ENCODE measurements at places on chromosomes 5 and 9. TPM values are rescaled to one million over a fixed set of nuclear protein-coding genes. Genes with fewer than 3 reads are reported as not detected.

SHOC1 gene
- polyA plus RNA-seq: 0.12 TPM

CLIC3 gene
- 45.0 TPM for polyA plus RNA-seq

FGD3 gene
- polyA plus RNA-seq: 4.1 TPM

HCN1 gene
- polyA plus RNA-seq: 0.09 TPM

GLRA1 gene
- polyA plus RNA-seq: not detected

SLIT3 gene
- 96.7 TPM for polyA plus RNA-seq

C1QTNF2 gene
- polyA plus RNA-seq: 1.5 TPM

WNT8A gene
- polyA plus RNA-seq: not detected

SPATA31E1 gene
- 0.05 TPM for polyA plus RNA-seq

- no peak for DNase-seq
- no peaks in the 10 kb centered on the region for H3K36me3 ChIP-seq
- no peak overlapping the region for H3K4me3 ChIP-seq
- no peak overlapping the region for H3K27ac ChIP-seq
Measured at GRCh38 chr9:74653410-74654080, 156.4 kb downstream of the RORB start.

DNA sequence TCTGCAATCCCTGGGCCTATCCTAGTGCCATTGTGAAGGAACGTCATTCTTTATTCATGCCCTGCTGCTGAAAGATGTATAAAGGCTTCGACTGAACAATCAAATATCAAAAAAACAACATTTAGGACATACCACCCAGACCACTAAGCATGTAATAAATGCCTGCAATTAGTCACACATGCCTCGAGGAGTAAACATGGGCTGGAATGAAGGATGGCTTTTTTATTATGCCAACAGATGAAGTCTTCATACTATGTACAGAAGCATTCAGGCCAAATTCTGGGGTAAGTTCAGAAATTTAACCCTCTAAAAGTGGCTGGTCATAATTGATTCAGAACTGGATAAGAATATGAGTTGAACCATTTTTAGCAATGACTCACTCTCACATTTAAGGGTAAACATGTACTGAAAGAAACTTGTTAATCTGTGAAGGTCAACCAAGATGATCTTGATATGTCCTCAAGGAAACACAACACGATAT, 38.1 kb downstream of the FAM240B start:
- no peak for DNase-seq
- no peak overlapping the region for H3K4me3 ChIP-seq
- H3K4me1 ChIP-seq: peaks cover 17% of the 10 kb centered on the region
- no peaks in the 10 kb centered on the region for H3K36me3 ChIP-seq
- peak overlapping the region; percentile 88 for H3K27ac ChIP-seq

DNA sequence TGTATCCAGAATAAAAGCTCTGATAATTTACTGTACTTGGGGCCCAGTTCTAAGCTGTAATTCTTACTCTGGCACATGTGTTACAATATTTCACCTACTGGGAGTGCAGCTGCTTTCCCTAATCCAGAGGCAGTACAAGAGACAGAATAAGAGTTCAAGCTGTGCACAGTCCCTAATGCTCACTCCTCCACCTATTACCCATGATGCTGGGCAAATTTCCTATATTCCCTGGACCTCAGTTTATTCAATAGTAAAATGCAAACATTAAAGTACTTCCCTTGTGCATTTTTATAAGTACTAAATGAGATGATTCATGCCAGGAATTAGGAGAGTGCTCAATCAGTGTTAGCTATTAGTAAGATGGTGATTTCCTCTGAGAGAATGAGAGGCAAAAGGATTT, 28.0 kb upstream of the TAF11L2 start:
- no peak overlapping the region for H3K4me3 ChIP-seq
- H3K27ac ChIP-seq: no peak overlapping the region
- H3K36me3 ChIP-seq: no peaks in the 10 kb centered on the region
- no peak for DNase-seq
- H3K4me1 ChIP-seq: no peaks in the 10 kb centered on the region

DNA sequence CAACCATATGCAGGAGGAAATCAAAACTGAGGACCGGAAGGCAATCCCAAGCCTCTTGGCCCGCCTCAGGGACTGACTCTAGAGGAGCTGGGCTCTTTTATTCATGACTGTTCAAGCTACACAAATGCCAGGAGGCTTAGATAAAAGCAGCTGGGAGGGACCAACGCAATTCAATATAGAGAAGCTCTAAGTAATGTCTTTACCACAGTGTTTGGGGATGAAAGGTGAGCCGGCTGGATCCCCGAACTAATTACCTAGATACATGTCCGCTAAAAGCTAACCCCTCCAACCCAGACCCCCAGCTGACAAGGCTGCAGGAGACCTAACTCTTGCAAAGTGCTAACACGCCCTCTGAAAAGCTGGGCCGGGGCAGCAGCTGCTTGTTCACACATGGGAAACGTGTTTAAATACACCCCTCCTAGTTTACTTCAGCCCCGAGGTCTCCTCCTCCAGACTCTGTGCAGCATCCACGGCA, 67.5 kb downstream of the TLE1 start:
- no peaks in the 10 kb centered on the region for H3K27me3 ChIP-seq
- no peak for DNase-seq
- no peak overlapping the region for H3K4me3 ChIP-seq
- no peak overlapping the region for H3K27ac ChIP-seq
- H3K4me1 ChIP-seq: peaks cover 3% of the 10 kb centered on the region

- no peaks in the 10 kb centered on the region for H3K36me3 ChIP-seq
- DNase-seq: no peak
Measured at GRCh38 chr5:107524111-107524510, 146.6 kb downstream of the EFNA5 start.

GRCh38 chr9:94919376-94920098, 193.0 kb downstream of the AOPEP start:
- H3K4me3 ChIP-seq: no peak overlapping the region
- peaks cover 78% of the 10 kb centered on the region for H3K4me1 ChIP-seq
- H3K36me3 ChIP-seq: no peaks in the 10 kb centered on the region
- H3K27me3 ChIP-seq: no peaks in the 10 kb centered on the region

- no peaks in the 10 kb centered on the region for H3K36me3 ChIP-seq
- DNase-seq: no peak
- H3K27ac ChIP-seq: peak overlapping the region; percentile 61
- H3K4me3 ChIP-seq: no peak overlapping the region
- H3K27me3 ChIP-seq: no peaks in the 10 kb centered on the region
Measured at GRCh38 chr5:59116231-59116865, 533.5 kb downstream of the RAB3C start.

DNA sequence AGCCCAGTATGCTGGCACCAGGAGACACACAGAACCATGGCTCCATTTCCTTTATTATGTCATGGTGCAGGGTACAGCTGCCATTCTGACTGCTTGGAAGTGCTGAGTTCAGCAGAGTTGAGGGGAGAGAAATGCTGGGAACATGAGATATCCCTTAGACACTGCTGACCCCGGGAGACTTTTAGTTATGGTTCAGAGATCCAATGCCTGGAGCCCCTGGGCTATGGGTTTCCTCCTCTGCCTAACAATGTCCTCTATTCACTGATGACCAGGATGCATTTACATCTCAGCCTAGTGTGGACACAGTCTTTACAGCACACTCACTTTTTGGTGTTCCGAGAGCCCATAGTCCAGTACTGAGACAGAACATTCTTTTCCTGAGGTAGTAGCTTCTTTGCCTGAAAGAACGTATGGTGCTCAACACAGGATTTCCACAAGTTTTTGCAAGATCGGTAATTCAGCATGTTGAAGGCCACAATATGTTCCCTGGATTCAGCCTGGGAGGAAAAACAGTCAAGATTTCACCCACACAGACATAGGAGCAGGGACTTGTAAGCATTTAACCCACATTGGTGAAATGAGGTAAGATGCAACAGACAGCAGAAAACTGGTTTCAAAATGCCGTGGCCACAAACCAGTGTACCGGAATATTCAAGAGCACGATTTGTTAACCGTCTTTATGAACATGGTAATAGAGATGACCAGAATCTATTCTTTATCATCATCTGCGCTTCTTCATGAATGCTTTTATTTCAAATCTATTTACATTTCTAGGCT, 71.3 kb downstream of the PTPN3 start:
- H3K27me3 ChIP-seq: no peaks in the 10 kb centered on the region
- no peak for DNase-seq
- no peak overlapping the region for H3K27ac ChIP-seq
- peaks cover 3% of the 10 kb centered on the region for H3K4me1 ChIP-seq
- H3K36me3 ChIP-seq: peaks cover 4% of the 10 kb centered on the region

- no peak for DNase-seq
- no peak overlapping the region for H3K27ac ChIP-seq
- H3K4me1 ChIP-seq: peaks cover 8% of the 10 kb centered on the region
- H3K4me3 ChIP-seq: no peak overlapping the region
- no peaks in the 10 kb centered on the region for H3K36me3 ChIP-seq
Measured at GRCh38 chr9:113656771-113657670, 193.5 kb downstream of the RGS3 start.

- DNase-seq: no peak
- H3K27me3 ChIP-seq: no peaks in the 10 kb centered on the region
- H3K4me3 ChIP-seq: no peak overlapping the region
- no peaks in the 10 kb centered on the region for H3K4me1 ChIP-seq
- H3K27ac ChIP-seq: no peak overlapping the region
- no peaks in the 10 kb centered on the region for H3K36me3 ChIP-seq
Measured at GRCh38 chr5:180423598-180423997, 70.5 kb upstream of the GFPT2 start.

GRCh38 chr9:123120953-123121352, 87.5 kb downstream of the GPR21 start:
- H3K27me3 ChIP-seq: no peaks in the 10 kb centered on the region
- H3K36me3 ChIP-seq: no peaks in the 10 kb centered on the region
- H3K4me1 ChIP-seq: no peaks in the 10 kb centered on the region
- DNase-seq: no peak

DNA sequence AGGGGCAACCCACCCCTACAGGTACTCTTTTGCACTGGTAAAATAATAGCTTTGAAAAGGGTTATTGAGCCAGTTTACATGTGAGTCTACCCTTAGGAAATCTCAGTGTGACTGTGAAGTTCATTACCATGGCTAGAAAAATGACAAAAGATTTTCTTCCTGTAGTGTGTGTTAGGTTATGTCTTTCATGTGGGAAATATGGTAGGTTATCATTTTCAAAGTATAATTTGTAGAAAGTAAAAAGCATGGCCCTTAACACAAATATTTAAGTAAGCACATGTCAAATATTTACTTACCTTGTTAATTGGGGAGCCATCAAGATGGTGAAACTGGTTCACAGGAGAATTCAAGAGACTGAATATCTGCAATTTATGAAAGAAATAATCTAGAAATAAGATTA, 37.3 kb upstream of the PLPP1 start:
- no peak for DNase-seq
- peaks cover 31% of the 10 kb centered on the region for H3K4me1 ChIP-seq
- no peak overlapping the region for H3K4me3 ChIP-seq
- no peaks in the 10 kb centered on the region for H3K27me3 ChIP-seq

- no peaks in the 10 kb centered on the region for H3K36me3 ChIP-seq
- H3K27me3 ChIP-seq: no peaks in the 10 kb centered on the region
- no peak for DNase-seq
- no peaks in the 10 kb centered on the region for H3K4me1 ChIP-seq
Measured at GRCh38 chr5:1060535-1060981, 51.3 kb downstream of the SLC12A7 start.

DNA sequence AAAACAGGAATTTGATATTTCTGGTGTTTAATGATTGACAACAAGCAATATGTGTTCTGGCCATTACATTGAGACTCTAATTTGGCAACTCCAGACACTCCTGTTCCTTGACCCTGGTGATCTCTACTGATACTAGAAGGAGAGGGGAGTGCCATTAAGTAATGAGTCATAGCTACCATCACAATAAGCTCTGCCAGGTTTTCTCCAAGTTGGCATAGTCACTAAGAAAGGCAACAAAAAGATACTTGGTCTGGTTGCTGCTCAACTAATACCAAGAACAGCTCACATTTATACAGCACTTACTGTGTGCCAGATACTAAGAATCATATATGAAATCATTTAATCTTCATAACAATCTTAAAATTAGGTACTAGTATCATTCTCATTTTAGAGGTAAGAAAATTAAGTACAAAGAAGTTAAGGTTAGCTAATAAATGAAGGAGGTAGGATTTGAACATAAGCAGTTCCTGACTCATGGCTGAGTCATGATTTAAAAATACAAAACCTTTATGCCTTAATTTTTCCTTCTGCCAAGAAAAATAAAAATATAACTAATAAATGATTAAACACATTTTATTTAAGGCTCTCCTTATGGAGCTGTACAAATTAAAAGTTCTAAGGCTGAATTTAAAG, 19.9 kb upstream of the PRXL2C start:
- H3K4me1 ChIP-seq: no peaks in the 10 kb centered on the region
- no peaks in the 10 kb centered on the region for H3K36me3 ChIP-seq
- H3K27me3 ChIP-seq: no peaks in the 10 kb centered on the region
- no peak for DNase-seq

DNA sequence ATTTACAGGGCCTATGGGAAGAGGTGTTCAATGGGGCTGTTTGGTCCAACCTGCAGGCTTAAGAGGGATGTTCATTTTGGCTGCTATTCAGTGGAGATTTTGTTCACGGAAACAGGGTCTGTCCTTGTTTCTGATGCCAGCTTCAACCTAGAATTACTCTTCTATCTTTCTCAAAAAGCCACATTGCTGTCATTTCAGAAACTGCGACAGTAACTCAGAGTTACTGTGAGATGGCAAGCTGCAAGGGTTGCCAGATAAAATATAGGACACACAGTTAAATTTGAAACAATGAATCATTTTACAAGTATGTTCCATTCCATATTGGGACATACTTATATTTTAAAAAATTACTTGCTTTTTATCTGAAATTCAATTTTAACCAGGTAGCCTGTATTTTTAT, 128.0 kb downstream of the NPR3 start:
- H3K27me3 ChIP-seq: no peaks in the 10 kb centered on the region
- no peak for DNase-seq
- peaks cover 5% of the 10 kb centered on the region for H3K4me1 ChIP-seq
- H3K36me3 ChIP-seq: no peaks in the 10 kb centered on the region
- H3K27ac ChIP-seq: no peak overlapping the region
- H3K4me3 ChIP-seq: no peak overlapping the region

DNA sequence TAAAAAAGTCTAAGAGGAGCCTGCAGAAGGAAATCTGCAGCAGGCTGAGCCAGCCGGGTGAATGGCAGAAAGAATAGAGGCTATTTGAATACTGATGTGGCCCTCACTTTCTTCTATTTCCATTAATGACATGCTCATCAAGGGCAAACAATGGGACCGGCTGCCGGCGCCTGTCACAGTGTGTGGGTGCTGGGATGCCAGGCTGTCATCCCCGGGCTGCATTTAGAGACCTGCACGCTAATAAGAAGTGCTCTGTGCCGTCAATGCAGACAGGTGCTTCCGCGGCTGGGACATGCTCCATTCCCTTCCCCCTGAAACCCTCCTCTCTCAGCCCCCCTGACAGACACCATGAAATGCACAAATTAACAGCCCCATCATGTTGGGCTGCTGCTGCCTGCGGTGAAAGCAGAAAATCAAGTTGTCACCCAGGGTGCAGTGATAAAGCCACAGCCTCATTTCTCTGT, 217.7 kb upstream of the TBCA start:
- DNase-seq: no peak
- no peak overlapping the region for H3K4me3 ChIP-seq
- H3K27me3 ChIP-seq: no peaks in the 10 kb centered on the region
- H3K36me3 ChIP-seq: no peaks in the 10 kb centered on the region
- no peaks in the 10 kb centered on the region for H3K4me1 ChIP-seq

- no peaks in the 10 kb centered on the region for H3K27me3 ChIP-seq
- no peaks in the 10 kb centered on the region for H3K36me3 ChIP-seq
- DNase-seq: no peak
- H3K27ac ChIP-seq: peak within 1 kb of the TSS; percentile 72
- peaks cover 28% of the 10 kb centered on the region for H3K4me1 ChIP-seq
Measured at GRCh38 chr9:120926397-120926928, at the start of gene TRAF1. Gene TRAF1, minus strand, starts transcription at chr9:120926796. Its CDS starts 721 bp downstream, at chr9:120926075.

- H3K4me1 ChIP-seq: peaks cover 2% of the 10 kb centered on the region
- no peak for DNase-seq
- no peaks in the 10 kb centered on the region for H3K27me3 ChIP-seq
- H3K27ac ChIP-seq: no peak overlapping the region
- H3K4me3 ChIP-seq: no peak overlapping the region
Measured at GRCh38 chr9:128713411-128713780, 10.5 kb downstream of the ZDHHC12 start.

Measured in hepatocyte (in vitro differentiated cells).